Activated CD4-positive, alpha-beta T cell treated with anti-CD3 and anti-CD28 coated beads for 48 hours (primary cell): ENCODE measurements at places on chromosomes 2 and 18.

DNA sequence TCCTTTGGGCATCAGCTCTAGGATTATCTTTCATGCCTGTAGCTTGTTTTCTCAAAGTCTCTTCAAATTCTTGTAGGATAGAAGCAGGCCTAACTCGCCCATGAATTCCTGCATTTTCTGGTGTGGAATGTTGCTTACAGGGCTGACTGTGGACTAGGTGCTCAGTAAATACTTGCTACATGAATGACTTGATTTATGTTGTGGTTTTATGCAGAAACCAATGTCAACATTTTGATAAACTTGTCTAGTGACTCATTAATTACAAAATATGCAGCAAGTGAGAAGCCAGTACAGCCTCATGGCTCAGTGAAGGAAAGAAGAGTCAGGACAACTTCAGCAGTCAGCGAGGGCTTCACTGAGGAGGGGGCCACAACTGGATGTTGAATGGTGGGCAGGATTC, 110.6 kb upstream of the SIX2 start:
- DNase-seq: no peak

GRCh38 chr2:132690664-132691303, 20.8 kb upstream of the LYPD1 start:
- DNase-seq: no peak

- DNase-seq: no peak
Measured at GRCh38 chr2:64485961-64486360, 32.0 kb downstream of the LGALSL start.

DNA sequence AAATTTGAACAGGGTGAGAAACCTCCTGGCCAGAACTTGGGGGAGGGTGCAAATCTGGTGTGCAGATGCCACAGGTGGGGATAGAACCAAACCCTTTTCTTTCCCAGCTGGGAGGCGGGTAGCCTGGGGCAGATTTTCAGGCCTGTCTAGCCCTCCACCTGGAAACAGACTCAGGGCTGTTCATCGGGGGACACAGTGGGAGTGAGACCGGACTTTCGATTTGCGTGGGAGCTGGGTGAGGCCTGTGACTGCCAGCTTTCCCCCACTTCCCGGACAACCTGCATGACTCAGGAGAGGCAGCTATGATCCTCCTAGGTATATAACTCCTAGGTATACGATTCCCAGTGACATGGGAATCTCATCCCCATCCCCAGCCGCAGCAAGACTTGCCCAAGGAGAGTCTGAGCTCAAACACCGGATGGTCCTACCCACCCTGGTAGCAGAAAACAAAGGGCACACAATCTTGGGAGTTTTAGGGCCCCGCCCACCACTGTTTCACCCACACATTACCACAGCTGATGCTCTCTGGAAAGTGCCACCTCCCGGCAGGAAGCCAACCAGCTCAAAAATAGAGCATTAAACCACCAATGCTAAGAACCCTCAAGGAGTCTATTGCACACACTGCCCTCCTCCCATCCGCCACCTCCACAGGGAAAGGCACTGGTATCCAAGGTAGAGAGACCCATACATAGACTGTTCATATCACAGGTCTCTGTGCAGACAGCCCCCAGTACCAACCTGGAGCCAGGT, 92.5 kb downstream of the BARD1 start:
- DNase-seq: no peak

- no peak for DNase-seq
Measured at GRCh38 chr2:188383158-188383557, 91.5 kb downstream of the GULP1 start.
